ENCODE measurements at places on chromosomes 4 and X. TPM values are rescaled to one million over a fixed set of nuclear protein-coding genes. Genes with fewer than 3 reads are reported as not detected.

DNA sequence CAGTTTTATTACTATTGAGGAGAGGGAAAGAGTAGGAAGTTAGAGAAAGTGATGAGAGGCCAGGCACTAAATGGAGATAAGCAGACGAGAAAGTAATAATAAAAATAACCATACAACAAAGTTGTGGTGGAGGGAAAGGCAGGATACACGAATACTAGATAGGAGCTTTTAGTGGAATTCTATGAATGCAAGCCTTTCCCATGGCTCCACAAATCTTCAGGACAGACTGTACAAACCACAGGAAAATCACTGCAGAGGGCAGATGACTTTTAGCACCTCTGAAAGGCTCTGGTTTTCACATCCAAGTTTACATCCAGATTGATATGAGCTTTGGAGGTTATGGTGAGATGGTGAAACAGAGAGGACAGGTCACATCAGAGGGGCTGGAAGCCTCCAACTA, 41.5 kb downstream of the TNIP3 start:
- peaks cover 38% of the 10 kb centered on the region for H3K4me1 ChIP-seq
- no peak for DNase-seq
- H3K27me3 ChIP-seq = no peaks in the 10 kb centered on the region
- H3K4me3 ChIP-seq = no peak overlapping the region

The GPR50 gene
- total RNA-seq = not detected

- peaks cover 2% of the 10 kb centered on the region for H3K36me3 ChIP-seq
- no peak overlapping the region for H3K4me3 ChIP-seq
- no peak overlapping the region for H3K27ac ChIP-seq
- DNase-seq = no peak
- no peaks in the 10 kb centered on the region for H3K27me3 ChIP-seq
Measured at GRCh38 chrX:42149281-42149680, 225.9 kb upstream of the CASK start.

DNA sequence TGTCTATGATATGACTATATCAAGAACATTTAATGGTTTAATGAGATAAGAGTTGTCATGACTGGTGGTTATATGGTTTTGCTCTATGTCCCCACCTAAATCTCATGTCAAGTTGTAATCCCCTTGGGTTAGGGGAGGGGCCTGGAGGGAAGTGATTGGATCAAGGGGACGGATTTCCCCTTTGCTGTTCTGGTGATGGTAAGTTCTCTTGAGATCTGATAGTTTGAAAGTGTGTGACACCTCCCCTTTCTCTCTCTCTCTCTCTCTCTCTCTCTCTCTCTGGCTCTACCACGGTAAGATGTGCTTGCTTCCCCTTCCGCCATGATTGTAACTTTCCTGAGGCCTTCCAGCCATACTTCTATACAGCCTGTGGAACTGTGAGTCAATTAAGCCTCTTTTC, 803.4 kb downstream of the TRIML1 start:
- no peaks in the 10 kb centered on the region for H3K4me1 ChIP-seq
- no peak overlapping the region for H3K4me3 ChIP-seq
- H3K27me3 ChIP-seq = no peaks in the 10 kb centered on the region
- H3K27ac ChIP-seq = no peak overlapping the region

DNA sequence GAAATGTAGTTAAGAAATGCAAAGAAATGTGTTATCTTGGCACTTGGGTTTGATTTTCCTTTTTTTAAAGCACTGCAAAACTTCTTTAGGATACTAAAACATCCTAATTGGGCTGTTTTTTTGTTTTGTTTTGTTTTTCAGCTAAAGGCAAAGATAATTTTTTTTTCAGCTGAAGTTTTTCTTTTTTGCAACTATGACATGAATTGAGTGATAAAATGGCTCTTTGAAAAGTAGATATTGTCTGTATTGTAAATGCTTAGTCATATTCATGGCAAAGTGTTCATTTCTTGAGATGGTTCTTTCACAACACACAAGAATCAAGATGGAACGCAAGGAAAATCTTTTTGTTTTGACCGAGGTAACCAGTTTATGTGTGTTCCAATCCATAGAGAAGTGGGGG, 35.1 kb downstream of the KLF3 start:
- H3K27me3 ChIP-seq = peaks cover 16% of the 10 kb centered on the region
- no peaks in the 10 kb centered on the region for H3K36me3 ChIP-seq
- H3K4me3 ChIP-seq = no peak overlapping the region
- no peak overlapping the region for H3K27ac ChIP-seq

GRCh38 chr4:153464068-153464467, 2.1 kb upstream of the TMEM131L start:
- H3K27me3 ChIP-seq = peaks cover 5% of the 10 kb centered on the region
- peaks cover 25% of the 10 kb centered on the region for H3K4me1 ChIP-seq
- H3K4me3 ChIP-seq = no peak overlapping the region
- no peak overlapping the region for H3K27ac ChIP-seq
- DNase-seq = no peak

GRCh38 chr4:100936661-100937375, 410.5 kb downstream of the PPP3CA start:
- peaks cover 20% of the 10 kb centered on the region for H3K4me1 ChIP-seq
- no peak overlapping the region for H3K27ac ChIP-seq
- peaks cover 1% of the 10 kb centered on the region for H3K36me3 ChIP-seq
- no peaks in the 10 kb centered on the region for H3K27me3 ChIP-seq
- H3K4me3 ChIP-seq = no peak overlapping the region

DNA sequence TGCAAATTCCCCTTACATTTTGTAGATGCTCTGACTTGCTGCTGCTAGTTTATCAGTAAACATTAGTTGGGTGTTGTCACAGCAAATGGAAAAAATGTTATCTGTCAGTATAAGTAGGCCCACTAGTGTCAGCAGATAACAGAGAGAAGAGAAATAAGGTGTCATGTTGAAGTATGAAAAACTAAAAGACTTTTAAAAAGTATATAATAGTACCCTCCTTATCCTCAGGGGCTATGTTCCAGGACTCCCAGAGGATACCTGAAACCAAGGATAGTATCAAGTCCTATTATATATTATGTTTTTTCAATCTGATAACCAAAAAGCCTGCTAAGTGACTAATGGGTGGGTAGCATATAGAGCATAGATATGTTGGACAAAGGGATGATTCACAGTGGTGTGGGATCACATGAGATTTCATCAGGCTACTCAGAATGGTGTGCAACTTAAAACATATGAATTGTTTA, 11.6 kb upstream of the BMP2K start:
- H3K36me3 ChIP-seq = no peaks in the 10 kb centered on the region
- no peak for DNase-seq
- peaks cover 13% of the 10 kb centered on the region for H3K4me1 ChIP-seq

GRCh38 chr4:1011666-1012033, 224 bp downstream of the FGFRL1 start:
- H3K27me3 ChIP-seq = peaks cover 23% of the 10 kb centered on the region
- no peak for DNase-seq
- no peak overlapping the region for H3K27ac ChIP-seq

The WDFY3 gene
- 0.09 TPM for total RNA-seq

DNA sequence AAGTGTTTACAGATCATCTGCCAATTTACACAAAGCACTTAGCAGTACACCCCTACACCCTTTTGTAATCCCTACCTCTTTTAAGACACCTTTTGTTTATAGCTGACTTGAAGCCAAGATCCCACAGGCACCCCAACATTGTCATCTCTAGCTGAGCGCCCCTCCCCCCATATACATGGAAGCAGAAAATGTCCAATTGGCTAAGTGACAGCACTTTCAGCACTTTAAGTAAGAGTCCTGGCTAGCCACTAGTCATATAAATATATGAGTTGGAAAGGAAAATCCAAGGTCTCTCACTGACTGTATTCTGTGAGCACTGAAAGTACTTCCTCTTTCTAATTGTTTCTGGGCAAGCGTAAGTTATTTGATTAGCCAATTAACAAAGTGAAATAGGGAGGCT, 108.2 kb downstream of the NSUN7 start:
- peaks cover 64% of the 10 kb centered on the region for H3K27me3 ChIP-seq
- no peak overlapping the region for H3K27ac ChIP-seq
- no peak for DNase-seq
- H3K4me1 ChIP-seq = peaks cover 2% of the 10 kb centered on the region
- no peaks in the 10 kb centered on the region for H3K36me3 ChIP-seq

The GABRA4 gene
- not detected for total RNA-seq

The GCNA gene
- total RNA-seq = 6.7 TPM

- peaks cover 72% of the 10 kb centered on the region for H3K36me3 ChIP-seq
- no peaks in the 10 kb centered on the region for H3K27me3 ChIP-seq
Measured at GRCh38 chrX:1444561-1445500, 7.9 kb downstream of the ASMTL start.

The TMSB15B gene
- total RNA-seq = 9.3 TPM

DNA sequence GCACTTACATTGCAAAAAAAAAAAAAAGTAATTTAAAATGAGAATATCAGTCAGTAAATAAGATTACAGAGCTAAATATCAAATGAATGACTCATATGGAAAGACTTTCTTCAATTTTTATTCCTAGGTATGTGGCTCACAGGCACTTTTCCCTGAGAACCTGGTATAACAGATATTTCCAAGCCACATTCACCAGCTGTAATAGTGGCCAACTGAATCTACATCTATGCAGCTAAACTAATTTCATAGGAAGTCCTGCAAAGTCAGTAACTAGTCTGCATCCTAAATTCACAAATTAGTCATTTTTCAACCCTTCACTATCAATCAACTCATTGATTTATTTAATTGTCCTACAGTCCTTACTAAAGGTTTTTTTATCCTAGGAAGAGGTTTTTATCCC, 5.6 kb downstream of the PDE5A start:
- no peak overlapping the region for H3K27ac ChIP-seq
- H3K36me3 ChIP-seq = no peaks in the 10 kb centered on the region
- peaks cover 20% of the 10 kb centered on the region for H3K27me3 ChIP-seq
- no peak for DNase-seq
- no peak overlapping the region for H3K4me3 ChIP-seq

- no peak overlapping the region for H3K27ac ChIP-seq
- no peaks in the 10 kb centered on the region for H3K36me3 ChIP-seq
- no peak overlapping the region for H3K4me3 ChIP-seq
- DNase-seq = no peak
Measured at GRCh38 chr4:149549911-149550310, 265.7 kb downstream of the IQCM start.

DNA sequence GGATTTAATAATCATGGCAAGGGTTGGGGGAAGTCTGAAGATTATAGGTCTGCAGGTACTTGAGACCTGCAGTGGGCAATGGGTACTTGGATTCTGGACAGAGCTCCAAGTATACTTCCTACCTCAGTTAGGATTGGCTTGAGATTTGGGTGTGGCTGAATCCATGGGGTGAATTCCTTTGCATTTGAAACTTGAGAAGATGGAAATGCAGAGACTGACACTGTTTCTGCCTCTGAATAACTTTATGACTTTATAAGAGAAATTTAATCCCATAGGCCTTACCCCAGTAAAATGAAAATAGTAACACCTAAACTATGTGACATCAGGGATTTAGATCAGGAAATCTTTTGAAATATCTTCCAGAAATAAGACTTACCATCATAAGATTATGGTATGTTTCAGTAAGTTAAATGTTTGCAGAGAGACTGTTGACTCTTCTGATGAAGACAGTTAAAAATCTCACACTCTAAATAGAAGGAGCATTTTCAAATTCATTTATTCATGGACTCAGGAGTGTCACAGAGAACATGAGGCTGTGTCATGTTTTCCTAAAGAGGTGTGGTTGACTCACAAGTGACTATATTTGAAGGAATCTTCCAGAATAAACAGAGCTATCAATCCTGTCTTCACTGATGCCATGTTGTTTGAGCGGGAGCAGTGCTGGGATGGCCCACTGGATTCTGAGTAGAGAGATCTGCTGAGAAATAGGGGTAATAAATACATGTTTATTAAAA, 513.5 kb upstream of the NR3C2 start:
- no peaks in the 10 kb centered on the region for H3K36me3 ChIP-seq
- H3K27ac ChIP-seq = no peak overlapping the region
- H3K27me3 ChIP-seq = no peaks in the 10 kb centered on the region
- DNase-seq = no peak

The SPOCK3 gene
- total RNA-seq = not detected

DNA sequence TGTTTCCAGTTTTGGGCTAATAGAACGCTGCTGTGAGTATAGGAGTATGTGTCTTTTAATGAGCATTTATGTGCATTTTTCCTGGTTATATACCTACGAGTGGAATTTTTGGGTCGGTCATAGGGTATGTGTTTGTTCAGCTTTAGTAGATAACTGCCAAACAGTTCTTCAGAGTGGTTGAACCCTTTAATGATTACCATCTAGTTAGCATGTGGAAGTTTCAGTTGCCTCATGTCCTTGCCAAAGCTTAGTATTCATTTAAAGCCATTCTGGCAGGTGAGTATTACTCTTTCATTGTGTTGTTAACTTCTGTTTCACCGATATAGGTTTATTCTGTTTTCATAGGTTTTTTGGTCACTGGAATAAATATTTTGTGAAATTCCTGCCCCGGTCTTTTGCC, 229.1 kb downstream of the ARHGAP10 start:
- H3K36me3 ChIP-seq = peaks cover 2% of the 10 kb centered on the region
- H3K27me3 ChIP-seq = no peaks in the 10 kb centered on the region
- no peaks in the 10 kb centered on the region for H3K4me1 ChIP-seq

The ODAM gene
- total RNA-seq = not detected

- no peaks in the 10 kb centered on the region for H3K4me1 ChIP-seq
- no peaks in the 10 kb centered on the region for H3K27me3 ChIP-seq
- H3K27ac ChIP-seq = no peak overlapping the region
- no peak for DNase-seq
Measured at GRCh38 chr4:43990963-43991362, 457.6 kb downstream of the KCTD8 start.

The SMS gene
- 76.2 TPM for total RNA-seq

DNA sequence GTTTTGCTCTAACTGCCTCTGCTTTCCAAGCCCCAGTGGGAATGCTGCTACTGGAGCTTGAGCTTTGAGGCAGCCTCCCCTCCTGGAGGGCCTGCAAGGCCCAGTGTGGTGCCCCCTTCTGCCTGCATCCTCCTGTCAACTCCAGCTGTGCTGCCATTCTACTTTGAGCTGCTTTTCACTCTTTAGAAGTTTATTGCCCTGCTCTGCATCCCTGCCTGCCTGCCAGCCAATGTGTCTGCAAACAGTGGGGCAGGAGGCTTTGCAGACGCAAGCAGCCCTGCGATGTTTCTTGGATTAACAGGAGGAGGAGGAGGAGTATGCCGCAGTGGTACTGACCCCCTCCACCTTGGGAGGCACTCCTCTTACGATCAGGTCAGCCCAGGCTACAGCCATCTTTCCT, 16.4 kb downstream of the TMEM31 start:
- no peak overlapping the region for H3K4me3 ChIP-seq
- peaks cover 6% of the 10 kb centered on the region for H3K27me3 ChIP-seq
- DNase-seq = no peak
- H3K36me3 ChIP-seq = no peaks in the 10 kb centered on the region
- H3K27ac ChIP-seq = no peak overlapping the region

DNA sequence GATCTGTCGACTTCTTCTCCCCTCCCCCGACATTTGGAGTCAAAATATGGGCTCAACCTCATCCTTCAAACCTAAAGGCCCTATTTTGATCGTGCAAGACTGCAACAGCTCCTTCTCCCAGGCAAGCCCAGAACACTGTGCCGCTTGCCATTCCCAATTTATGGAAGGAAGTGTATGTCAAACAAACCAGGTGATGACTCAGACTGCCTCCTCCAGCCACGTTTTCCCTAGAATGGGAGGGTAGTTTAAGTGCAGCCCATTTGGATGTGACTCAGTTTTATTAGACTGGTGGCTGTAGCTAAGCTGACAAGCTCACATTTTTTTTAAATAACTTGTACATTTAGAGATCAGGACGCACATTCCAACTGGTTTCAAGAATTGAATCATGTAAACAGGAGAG, 570.4 kb upstream of the DIPK2B start:
- H3K4me3 ChIP-seq = peak overlapping the region; percentile 88
- H3K27me3 ChIP-seq = no peaks in the 10 kb centered on the region
- peaks cover 47% of the 10 kb centered on the region for H3K4me1 ChIP-seq
- H3K27ac ChIP-seq = peak overlapping the region; percentile 94
- DNase-seq = no peak
- H3K36me3 ChIP-seq = peaks cover 21% of the 10 kb centered on the region
